ENCODE measurements at places on chromosomes 13 and 19. TPM values are rescaled to one million over a fixed set of nuclear protein-coding genes. Genes with fewer than 3 reads are reported as not detected.

The CD33 gene
- 3.2 TPM for total RNA-seq

The ZNF223 gene
- total RNA-seq, result 2.9 TPM

DNA sequence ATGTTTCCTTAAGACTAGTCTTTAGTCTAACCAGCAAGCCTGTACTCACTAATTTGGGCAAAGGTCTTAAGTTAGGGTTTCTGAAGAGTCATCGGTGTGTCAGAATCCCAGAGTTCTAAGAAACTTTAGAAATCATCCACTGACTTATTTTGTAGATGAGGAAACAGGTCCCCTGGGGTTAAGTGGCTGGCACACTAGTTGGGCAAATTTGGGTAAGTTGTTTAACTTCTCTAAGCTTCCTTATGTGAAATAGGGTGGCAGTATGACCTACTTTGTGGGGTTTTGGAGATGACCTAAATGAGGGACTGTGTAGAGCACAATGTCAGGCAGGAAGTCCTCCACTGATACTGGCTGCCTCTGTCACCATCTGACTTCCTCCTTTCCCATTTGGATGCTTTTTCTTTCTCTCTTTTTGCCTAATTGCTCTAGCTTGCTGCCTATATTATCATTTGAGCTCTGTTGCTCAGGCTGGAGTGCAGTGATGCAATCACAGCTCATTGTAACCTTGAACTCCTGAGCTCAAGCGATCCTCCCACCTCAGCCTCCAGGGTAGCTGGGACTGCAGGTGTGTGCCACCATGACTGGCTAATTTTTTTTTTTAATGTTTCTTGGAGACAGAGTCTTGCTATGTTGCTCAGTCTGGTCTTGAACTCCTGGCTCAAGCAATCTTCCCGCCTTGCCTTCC is 2.3 kb downstream of the ADGRE3 start:
- no peak for DNase-seq

- DNase-seq, result no peak
These were observed 27.6 kb downstream of the MYO9B start for GRCh38 chr19:17103177-17103576.

The ZNF726 gene
- total RNA-seq, result 0.60 TPM

DNA sequence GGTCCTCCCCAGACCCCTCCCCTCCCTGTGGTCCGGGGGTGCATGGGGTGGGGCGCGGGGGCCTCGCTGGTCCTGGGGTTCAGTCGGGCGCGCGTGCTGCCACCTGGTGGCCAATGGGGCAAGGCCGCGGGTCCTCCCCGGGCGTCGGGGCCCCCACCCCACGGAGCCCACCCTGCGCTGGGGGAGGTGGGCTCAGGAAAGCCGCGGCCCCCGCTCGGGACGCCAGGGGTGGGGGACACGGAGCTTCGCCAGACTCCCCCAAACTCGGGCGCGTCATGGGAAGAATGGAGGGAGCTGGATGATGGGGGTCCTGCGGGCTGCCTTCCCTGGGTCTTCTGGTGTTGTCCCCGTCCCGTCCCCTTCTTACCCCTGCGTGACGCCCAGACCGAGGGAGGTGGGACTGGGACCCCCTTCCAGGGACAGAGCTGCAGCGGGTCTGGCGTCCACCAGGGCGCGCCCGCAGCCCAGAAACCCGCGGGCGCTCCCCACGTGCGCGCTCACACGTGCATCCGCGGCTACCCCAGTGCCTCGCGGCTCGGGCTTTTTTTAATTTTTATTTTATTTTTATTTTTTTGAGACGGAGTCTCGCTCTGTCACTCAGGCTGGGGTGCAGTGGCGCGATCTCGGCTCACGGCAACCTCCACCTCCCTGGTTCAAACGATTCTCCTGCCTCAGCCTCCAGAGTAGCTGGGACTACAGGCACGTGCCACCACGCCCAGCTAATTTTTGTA is 19.8 kb upstream of the TCF3 start:
- peak; percentile 46 for DNase-seq

- DNase-seq, result no peak
These were observed 37.6 kb downstream of the GRIK5 start for GRCh38 chr19:42032431-42032830.

DNA sequence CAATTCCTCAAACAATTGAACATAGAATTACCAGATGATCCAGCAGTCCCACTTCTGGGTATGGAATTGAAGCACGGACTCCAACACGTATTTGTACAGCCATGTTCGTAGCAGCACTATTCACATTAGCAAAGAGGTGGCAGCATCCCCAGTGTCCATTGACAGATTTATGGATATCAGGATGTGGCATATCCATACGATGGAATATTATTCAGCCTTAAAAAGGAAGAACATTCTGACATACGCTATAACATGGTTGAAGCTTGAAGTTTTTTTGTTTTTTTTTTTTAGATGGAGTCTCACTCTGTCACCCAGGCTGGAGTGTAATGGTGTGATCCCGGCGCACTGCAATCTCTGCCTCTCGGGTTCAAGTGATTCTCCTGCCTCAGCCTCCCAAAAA is 220.6 kb downstream of the ZIC5 start:
- no peak for DNase-seq

- no peak for DNase-seq
These were observed 13.8 kb downstream of the METTL21C start for GRCh38 chr13:102680842-102681740.

The ZNF730 gene
- total RNA-seq, result 0.24 TPM

- no peak for DNase-seq
These were observed 22.2 kb downstream of the COL4A2 start for GRCh38 chr13:110329258-110329657.

DNA sequence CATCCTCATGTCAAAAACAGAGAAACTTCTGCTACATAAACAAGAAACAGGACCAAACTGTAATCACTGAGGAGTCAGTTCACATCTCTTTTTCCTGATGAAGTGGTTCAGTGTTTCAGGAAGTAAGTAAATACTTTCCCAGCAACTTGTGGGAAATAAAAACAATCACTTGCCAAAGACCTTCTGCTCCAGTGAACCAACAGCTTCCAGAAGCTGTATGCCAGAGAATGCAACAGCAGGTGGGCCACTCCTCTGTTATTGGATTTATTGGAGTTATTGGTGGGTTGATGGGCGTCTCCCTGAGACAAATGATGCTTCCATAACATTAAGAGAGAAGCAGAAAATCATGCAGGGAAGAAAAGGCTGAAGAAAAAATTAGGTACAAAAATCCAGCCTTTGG is 9.9 kb downstream of the SLC6A16 start:
- no peak for DNase-seq

- no peak for DNase-seq
These were observed 307.2 kb downstream of the TEX29 start for GRCh38 chr13:111627596-111627995.

The PLVAP gene
- total RNA-seq, result 102 TPM

GRCh38 chr13:33524086-33524485 is 238.5 kb upstream of the STARD13 start:
- no peak for DNase-seq

- no peak for DNase-seq
These were observed 598.0 kb downstream of the EFNB2 start for GRCh38 chr13:105937451-105937850.

- no peak for DNase-seq
These were observed 549.2 kb upstream of the KLF12 start for GRCh38 chr13:74683411-74683810.

The C5AR2 gene
- 2.4 TPM for total RNA-seq

The SIGLEC12 gene
- total RNA-seq, result not detected

DNA sequence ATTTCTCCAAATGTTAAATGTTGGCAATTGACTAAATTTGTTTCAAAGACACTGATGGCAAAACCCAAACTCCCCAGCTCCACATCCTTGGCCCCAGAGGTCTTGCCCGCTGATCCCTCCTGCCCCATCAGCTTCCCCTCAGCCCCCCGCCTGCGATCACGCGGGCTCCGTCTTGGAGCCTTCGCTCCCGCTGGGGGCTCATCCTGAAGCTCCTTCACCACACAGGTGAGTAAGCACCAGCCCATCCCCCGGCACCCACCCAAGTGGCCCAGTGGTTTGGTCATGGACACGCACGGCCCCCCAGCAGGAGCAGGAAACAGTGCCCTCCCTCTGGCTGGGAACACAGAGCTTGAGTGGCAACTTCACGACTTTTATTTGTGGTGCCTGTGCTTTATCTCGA is 14.9 kb downstream of the EPS8L1 start:
- peak; percentile 31 for DNase-seq

GRCh38 chr13:41492432-41493260 is 35.3 kb downstream of the RGCC start:
- no peak for DNase-seq
